ENCODE measurements at places on chromosomes 12 and 14.

GRCh38 chr12:12365446-12365802 is 8.5 kb downstream of the BORCS5 start:
- no peak for DNase-seq

GRCh38 chr14:70654632-70655031 is 12.9 kb downstream of the TTC9 start:
- no peak for DNase-seq

DNA sequence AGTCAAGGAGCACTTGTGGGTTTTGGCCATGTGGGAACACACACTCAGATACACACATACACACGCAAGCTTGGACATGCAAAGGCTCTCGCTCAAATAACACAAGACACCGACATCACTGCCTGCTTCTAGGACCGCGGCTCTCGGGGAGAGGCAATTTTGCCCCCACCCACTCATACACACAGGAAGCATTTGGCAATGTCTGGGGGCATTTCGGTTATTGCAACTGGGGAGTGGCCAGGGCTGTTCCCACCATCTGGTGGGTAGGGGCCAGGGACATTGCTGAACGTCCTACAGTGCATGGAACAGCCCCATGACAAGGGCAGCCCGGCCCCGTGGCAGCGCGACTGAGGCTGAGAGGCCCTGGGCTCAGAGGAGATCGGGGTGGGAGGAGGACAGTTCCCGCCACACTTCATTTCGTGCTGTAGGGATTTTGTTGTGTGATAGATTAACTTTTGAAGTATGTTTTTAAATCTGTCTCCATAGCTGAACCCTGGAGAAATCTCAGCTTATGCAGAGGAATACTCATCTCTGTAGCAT is 35.6 kb downstream of the RIMBP2 start:
- DNase-seq, result no peak

DNA sequence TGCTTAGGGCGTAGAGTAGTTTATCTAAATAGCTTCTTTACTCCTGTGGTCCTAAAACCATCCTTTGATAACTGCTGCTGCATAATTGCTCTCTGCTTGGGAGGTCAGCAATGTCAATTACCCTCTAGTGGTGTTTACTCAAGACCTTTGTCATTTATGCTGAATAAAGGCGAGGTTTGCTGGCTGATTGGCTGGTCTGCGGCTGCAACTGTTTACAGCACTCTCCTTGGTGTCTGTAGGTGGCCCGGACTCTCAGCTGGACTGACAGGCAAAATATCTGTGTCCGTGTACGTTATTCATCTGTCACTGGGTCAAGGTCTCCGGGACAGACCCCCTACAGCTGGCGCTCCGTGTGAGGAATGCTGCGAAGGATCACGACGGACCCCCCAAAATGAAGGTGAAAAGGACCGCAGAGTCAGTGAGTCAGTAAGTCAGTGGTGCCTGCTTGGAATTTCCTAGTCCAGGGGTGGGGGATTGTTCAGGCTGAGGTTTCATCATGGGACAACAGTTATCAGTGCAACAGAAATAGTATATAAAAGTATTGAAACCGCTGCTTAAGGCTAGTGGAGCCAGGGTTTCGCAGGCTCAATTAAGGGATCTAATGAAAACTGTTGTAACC is 253.3 kb upstream of the DIO2 start:
- no peak for DNase-seq

GRCh38 chr12:110649341-110649847 is 35.5 kb downstream of the TCTN1 start:
- DNase-seq, result no peak

DNA sequence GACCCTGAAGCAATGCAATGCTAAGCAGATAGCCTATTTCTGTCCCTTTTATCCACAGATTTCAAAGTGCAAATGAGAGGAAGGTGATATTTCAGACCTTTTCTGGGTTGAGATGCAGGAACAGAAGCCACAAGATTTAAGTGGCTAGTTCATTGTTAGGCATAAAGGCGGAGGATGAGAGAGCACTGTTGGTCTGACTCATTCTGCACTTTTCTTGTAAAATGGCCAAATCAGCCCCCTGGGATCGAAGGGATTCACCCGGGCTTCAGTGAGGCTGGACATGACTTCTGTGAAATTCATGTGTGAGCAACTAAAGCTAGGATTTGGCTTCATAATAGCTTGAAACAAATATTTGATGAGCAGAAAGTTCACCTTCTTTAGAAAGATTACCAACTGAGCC is 101.9 kb upstream of the OVCH1 start:
- no peak for DNase-seq

DNA sequence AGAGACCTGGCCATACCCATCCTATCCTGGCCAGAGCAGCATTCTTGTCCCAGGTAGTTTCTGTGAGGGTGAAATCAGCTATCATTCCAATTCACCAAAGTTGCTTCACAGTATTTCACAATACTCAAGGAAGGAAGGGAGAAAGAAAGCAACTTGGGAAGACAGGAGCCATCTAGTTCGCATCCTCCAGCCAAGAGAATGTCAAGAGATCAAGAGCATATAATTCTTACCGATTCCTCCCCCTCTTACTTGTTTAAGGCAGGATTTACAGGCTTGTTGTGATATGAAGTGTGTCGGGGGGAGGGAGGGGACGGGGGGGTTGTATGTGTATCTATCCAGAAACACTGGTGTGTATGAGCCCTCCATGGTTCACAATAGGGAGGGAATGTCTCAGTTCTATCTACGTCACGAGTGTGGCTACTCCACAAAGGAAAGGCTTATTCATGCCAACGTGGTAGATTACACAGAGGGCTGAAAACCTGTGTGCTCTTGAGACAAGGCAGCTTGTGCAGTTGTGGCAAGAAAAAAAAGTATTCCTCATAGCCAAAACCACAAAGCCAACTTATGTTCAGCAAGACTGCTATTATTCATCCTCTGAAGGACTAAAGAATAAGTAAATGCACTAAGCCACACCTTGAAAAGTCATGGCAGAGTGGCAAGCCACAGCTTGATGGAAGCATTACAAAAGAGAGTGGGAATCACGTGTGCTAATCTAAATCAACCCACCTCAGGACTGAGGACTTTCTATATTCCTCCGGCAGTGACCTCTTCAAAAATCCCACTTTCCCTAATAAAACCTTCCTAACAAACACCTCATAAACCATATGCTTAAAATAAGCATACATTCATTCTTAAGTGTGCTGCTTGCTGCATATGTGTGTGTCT is 35.0 kb downstream of the CORO1C start:
- peak; percentile 76 for DNase-seq

- no peak for DNase-seq
These were observed 94.5 kb upstream of the PARP11 start for GRCh38 chr12:3967556-3968160.

GRCh38 chr14:101472518-101472849 is 88.8 kb upstream of the DIO3 start:
- no peak for DNase-seq

DNA sequence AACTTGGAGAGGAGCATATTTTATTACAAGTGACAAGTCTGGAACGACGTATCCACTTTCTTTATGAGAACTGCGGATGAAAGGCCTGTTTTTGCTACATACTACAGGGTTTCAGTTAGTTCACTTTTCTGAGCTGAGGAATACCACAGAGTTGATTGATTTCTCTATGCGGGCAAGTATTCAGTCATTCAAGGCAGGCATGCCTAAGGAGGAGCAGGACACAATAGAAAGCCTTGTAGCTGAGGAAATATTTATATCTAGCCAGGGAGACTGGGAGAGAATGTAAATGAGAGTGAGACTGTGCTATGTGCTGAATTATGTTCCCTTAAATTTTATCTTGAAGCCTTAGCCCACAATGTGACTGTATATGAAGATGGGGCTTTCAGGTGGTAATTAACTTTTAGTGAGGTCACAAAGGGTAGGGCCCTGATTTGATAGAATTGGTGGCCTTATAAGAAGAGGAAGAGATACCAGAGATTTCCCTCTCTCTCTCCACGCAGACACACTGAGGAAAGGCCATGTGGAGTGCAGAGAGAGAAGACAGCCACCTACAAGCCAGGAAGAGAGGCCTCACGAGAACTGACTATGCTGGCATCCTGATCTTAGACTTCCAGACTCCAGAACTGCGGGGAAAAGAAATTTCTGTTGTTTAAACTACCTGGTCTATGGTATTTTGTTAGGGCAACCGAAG is 459.0 kb upstream of the ATP2B1 start:
- DNase-seq, result no peak

DNA sequence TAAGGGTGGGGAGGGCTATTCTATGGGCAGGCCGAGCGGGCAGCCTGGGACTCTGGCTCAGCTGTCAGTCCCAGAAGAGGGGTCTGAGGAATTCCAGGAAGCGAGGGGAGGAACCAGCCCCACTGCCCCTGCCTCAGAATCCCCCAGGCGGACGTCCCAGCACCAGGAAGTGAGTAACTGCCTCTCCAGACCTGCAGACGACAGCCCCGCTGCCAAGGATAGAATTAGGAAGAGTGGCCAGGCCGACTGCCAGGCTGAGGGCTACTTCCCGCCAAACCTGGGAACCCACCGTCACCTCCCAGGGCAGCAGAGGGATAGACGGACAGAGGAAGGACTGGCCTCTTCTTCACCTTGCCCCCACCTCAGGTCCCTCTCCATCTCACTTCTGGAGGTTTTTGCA is 6.7 kb upstream of the BDKRB2 start:
- no peak for DNase-seq

- DNase-seq, result no peak
These were observed 7.4 kb downstream of the ITGB7 start for GRCh38 chr12:53199700-53200099.

DNA sequence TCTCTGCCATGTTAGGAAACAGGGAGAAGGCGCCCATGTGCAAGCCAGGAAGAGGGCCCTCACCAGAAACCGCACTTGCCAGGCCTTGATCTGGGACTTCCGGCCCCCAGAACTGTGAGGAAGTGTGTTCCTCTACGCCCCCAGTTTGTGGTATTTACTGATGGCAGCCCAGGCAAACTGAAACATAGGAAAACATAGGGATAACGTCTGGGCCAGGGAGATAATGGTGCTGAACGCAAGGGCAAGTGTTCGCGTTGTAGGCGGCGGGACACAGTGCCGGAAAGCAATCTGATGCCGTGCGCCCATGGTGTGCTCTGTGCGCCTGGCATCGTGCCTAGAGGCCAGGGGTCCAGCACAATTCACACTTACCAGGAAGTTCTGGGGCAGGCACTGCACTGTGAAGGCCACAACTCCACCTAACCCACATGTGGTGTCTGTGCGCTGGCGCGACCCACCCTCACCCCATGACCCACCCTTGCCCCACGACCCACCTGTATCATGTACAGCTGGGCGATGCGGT is 53.6 kb downstream of the ARL6IP4 start:
- DNase-seq, result peak; percentile 68

GRCh38 chr14:72521045-72521444 is 372.9 kb downstream of the DPF3 start:
- no peak for DNase-seq

DNA sequence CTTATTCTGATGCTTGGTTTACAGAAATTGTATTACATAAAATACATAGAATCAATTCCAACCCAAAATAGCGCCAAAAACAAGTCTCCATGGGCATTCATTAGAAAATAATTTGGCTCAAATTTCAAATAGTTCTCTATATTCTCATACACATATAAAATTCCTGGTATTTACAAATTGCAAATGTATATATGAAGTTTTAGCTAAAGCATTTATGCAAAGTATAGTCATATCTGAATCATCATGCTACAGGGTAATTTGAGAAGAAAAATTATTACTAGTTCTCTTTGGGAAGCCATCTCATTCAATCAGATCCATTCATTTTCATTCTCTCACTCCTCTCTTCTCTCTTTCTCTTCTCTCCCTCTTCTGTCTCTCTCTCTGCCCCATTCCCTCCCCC is 257.8 kb downstream of the DPF3 start:
- no peak for DNase-seq

DNA sequence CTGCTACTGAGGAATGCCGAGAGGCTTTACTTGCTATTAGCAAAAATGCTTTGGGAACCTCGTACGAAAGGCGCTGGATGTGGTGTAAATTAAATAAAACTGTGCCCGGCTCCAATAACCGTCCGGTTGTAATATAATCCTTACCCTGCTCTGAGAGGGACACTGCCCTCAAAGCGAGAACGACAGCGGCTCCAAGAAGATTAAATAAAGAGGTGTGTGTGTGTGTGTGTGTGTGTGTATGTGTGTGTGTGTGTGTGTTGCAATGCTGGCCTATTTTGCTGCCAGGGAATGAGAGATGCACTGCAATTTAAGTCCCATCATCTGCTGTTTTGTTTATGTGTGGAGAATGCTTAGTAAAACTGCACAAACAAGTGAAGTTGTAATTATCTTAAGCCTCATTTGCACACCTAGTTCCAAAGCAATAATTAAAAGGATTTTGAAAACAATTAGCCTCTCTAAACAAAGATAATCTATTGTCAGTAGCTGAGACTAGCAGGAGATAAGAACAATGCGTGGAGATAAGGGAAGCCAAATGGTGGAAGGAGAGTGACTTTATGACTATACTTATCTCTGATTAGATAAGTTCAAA is 1.2 kb upstream of the SIX1 start:
- DNase-seq, result no peak

DNA sequence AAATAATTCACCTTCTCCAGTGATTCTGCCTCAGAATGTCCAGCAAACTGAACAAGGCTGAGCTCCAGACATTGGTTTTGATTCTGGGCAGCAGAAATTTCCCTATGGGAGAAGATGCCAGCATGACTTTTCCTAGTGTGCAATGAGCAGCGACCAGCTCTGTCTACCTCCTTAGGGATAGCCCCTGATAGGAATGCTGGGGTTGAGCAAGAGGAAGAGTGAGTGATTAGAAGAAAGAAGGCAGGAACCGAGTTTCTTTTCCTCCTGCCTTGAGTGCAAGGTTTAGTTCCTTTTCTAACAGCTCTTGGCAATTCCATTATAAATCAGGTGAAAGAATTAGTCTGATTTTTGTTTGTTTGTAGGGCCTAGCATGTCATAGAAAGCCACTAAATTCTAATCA is 379.0 kb downstream of the DAD1 start:
- no peak for DNase-seq

DNA sequence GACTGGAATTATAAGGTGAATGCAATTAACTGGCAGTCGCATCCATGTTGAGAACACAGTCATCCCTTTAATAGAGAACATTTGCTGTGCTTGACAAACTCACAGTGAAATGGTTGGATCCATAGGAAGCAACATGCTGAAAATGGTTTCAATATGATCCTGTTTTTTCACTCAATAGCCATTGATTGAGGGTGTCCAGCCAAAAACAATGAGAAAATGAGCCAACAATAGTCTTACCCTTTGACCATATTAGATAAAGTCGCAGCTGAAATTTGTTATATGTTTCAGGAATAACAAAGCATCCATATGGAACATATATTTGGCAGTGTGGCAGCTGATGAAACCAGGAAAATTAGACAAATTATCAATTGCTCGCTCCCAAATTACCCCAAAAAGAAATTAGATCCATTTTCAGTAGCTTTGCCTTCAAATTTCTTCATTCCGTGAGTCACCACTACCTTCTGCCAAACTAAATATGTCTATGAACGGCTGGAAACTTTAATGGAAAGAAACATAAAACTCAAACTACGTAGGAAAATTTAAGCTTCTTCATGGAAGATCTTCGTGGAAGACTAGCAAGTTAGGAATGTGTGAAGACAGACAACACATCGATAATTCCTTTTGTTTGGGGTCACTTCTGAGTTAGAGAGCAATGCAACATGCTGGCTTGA is 17.4 kb downstream of the IGF1 start:
- no peak for DNase-seq
